Frontal cortex (tissue), 4 donors: ENCODE measurements at places on chromosomes 16 and 17. TPM values are rescaled to one million over a fixed set of nuclear protein-coding genes. Genes with fewer than 3 reads are reported as not detected.

DNA sequence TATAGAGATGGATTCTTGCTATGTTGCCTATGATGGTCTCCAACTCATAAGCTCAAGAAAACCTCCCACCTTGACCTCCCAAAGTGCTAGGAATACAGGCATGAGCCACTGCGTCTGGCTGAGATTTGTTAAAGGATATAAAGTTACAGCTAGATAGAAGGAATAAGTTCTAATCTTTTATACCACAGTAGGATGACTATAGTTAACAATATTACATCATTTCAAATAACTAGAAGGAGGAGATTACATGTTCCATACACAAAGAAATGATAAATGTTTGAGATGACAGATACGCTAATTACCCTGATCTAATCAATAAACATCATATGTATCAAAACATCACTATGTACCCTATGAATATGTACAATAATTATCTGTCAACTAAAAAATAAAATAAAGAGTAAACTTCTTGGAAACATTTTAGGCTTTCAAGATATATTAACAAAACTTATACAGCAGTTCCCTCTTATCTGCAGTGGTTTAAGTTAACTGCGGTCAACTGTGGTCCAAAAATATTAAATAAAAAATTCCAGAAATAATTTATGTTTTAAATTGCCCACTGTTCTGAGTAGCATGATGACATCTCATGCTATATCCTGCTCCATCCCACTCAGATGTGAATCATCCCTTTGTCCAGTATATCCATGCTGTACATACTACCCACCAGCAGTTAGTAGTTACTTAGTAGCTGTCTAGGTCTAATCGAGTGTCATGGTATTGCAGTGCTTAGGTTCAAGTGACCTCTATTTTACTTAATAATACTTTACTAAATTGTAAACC lies 129.2 kb upstream of the NACA2 start:
- no peak for DNase-seq

DNA sequence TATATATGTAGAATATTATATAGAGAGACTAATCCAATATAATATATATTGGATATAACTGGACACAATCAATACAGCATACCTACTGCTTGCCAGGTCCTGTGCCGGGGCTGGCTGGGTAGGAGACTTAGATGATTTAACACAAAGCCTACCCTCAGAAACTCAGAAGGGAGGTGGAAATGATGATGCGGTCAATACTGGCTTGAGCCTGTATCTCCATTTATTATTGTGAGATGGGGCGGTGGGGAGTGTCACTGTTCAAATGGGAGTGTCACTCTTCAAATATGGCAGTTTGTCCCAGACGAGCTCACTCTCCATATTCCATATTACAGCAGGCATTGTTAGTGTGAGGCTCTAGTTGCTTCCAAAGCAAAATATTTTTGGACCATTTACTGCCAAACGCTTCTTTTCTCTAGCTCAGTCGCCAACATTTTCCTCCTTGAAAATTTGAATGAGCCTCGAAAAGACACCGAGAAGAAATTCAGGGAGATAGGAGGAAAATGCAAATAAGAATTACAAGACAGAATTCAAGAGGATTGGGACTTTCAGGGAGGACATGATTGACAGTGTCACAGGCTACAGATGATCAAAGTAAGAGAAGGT lies 70.7 kb downstream of the WSCD1 start:
- no peak for DNase-seq

DNA sequence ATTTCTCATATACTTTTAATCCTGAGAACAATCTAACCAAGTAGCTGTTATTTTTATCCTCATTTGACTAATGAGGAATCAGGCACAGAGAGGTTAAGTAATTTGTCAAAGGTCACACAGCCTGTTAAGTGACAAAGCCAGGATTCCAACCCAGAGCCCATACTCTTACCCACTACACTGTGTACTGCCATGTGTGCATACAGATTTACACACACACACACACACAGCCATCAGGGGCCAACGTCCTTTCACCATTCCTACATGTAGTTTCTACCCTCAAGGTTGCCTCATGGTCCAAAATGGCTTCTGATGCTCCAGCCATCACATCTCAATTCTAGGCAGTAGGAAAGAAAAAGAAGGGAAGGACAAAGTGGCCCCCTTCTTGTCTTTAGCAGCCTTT lies 22.1 kb downstream of the TMEM186 start:
- no peak for DNase-seq

- DNase-seq: no peak
Measured at GRCh38 chr17:4881761-4882555, 17.4 kb upstream of the C17orf107 start.

DNA sequence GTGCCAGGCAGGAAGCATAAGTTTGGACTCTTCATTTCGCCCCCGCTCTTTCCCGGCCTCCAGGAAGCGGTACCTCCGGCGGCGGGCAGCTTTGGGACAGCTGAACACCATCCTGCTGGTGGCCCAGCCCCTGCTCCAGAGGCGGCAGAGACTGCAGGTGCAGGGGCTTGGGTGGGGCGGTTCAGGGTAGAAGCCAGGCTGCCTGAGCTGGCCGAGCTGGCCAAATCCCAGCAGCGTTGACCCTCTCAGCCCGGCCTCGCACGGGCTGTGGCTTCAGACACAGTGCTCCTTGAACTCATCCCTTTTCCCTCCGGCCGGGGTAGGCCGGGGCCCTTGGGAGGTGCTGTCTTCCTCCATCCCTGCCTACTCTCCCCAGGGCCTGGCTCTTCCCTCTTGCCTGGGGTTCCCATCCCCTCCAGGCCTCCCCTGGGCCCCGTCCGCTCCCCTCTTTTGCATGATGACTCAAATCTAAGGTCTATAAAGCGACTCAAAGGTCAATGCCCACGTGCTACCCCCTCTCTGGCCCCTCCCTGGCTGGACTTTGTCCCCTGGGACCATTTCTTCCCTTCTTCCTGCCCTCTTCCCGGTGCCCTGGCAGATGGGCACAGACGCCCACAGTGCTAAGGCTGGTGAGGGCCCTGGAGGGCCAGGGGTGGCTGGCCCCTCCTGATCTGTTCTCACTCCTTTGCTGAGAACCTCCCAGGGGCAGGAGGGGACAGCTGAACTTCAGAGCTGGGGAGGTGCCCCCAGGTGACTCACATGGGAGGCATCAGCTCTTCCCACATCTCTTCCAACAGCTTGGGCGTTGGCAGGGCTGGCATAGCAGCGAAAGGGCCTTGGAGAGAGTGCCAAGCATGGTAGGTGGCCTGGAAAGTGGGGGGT lies 22.7 kb downstream of the MYO15B start:
- DNase-seq: no peak

DNA sequence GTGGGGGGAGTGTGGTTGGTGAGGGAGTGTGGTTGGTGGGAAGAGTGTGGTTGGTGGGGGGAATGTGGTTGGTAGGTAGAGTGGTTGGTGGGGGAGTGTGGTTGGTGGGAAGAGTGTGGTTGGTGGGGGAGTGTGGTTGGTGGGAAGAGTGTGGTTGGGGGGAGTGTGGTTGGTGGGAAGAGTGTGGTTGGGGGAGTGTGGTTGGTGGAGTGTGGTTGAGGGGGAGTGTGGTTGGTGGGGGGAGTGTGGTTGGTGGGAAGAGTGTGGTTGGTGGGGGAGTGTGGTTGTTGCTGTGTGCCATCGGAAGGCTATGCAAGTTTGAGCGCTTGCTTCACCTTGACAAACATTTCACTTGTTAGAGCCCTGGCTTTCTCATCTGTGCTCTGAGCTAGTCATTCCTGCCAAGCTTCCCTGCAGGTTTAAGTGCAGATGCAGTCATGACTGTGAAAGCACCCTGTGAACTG lies 20.1 kb downstream of the MINK1 start:
- DNase-seq: no peak

DNA sequence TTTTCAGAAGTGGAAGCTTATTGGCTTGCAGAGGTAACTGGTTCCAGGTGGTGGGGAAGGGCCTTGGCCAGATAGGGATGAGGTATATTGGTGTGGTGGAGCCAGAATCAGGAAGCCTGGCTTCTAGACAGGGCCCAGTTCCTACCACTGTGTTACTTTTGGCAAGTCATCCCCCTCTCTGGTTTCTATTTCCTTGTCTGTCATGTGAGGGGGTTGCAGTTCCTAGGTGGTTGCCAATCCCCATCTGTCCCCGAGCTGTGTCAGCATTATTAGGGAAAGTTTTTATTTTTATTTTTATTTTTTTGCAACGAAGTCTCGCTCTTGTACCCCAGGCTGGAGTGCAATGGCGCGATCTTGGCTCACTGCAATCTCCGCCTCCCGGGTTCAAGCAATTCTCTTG lies 3.0 kb downstream of the SMCR8 start:
- DNase-seq: no peak

DNA sequence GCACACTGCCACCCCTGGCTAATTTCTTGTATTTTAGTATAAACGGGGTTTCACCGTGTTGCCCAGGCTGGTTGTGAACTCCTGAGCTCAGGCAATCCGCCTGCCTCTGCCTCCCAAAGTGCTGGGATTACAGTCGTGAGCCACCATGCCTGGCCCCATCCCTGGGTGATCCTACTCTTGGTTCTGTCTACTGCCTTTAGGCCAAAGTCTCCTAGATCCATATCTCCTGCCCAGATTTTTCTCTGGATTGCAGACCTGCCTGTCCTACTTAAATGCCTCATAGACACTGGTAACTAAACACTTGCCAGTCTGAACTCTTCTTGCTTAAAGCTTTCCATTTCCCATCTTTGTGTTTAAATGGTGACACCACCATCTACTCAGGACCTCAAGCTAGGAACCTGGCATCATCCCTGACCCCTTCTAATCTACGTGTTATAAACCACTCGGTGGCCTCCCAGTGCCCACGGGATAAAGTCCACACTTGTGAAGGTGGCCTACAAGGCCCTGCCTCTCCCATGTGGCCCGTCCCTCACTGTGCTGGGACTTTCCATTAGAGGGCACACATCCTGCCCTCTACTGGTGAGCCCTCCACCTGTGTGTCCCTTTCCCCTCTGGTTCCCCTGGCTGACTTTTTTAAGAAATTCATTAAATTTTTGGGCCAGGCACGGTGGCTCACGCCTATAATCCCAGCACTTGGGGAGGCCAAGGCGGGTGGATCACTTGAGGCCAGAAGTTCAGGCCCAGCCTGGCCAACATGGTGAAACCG lies 51.1 kb downstream of the USP43 start:
- no peak for DNase-seq

DNA sequence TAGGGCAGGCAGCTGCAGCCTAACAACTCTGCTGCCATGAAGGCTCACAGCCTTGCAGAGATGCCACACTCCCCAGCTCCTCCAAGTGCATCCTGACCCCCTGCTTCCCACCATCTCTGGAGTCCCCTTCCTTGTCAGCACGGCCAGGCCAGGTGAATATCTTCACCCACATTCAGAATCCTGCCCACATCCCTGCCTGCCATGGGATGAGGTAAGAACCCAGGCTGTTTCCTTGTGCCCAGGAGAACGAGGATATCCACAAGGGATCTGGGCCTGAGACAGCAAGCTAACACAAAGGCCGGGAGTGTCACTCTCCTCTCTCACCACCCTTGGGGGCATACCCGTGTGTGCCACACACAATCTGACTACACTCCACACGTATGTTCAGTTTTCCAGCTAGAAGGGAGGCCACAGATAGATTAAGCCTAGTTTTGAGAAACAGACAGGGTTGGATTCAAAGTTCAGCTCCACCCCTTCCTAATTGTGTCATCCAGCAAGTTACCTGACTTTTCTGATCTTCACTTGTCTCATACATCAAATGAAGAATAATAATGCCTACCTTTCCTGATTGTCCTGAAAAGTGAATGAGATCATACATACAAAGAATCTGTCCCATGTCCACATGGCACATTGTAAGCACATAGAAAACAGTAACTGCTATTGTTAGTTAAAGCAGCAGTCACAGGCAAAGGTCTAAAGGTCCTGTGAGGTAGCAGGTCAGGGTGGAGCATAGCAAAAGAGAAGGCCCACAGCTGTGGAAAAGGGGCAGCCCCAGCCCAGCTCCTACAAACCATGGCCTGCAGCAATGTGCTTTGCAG lies 17.4 kb upstream of the SUPT4H1 start:
- DNase-seq: no peak

GRCh38 chr17:5976251-5976650 lies 93.9 kb upstream of the WSCD1 start:
- DNase-seq: no peak

- no peak for DNase-seq
Measured at GRCh38 chr16:349211-349610, 3.3 kb downstream of the AXIN1 start.

DNA sequence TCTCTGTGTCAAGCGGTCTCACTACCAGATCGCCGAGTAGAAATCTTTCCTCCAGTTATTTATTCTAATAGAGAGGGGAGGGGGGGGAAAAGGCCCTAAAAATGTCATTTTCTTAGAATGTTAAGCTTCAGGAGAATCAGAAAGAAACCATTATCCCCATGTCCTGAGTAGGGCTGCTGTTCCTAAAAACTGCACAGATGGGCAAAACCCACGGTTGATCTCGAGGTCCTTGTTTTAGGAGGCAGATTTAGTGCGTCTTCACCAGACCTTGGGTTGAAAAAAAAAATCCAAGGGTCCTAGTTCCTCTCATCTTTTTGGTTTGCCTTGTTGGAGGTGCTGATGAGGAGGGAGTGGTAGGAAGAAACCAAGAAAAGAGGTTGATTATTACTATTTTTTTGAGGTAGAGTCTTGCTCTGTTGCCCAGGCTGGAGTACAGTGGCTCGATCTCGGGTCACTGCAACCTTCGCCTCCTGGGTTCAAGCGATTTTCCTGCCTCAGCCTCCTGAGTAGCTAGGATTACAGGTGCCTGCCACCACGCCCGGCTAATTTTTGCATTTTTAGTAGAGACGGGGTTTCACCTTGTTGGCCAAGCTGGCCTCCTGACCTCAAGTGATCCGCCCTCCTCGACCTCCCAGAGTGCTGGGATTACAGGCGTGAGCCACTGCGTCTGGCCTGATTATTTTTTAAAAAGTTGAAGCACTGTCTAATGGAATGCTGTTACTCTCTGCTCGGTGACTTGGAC lies 1.4 kb downstream of the CBFB start:
- no peak for DNase-seq

GRCh38 chr17:11331547-11332513 lies 90.8 kb downstream of the SHISA6 start:
- DNase-seq: no peak

- no peak for DNase-seq
Measured at GRCh38 chr16:48335961-48336360, 49.3 kb downstream of the SIAH1 start.

GRCh38 chr17:19641687-19642372 lies 6.7 kb upstream of the ALDH3A2 start:
- DNase-seq: no peak

GRCh38 chr16:17289674-17290635 lies 180.8 kb downstream of the XYLT1 start:
- DNase-seq: no peak

Gene ASPA
- total RNA-seq: 0.41 TPM

Gene SGCA
- total RNA-seq: not detected

Gene HAS3
- 4.9 TPM for total RNA-seq

Gene NT5C
- 20.8 TPM for total RNA-seq

Gene C16orf92
- not detected for total RNA-seq

Gene GPR139
- 2.4 TPM for total RNA-seq

Gene ADAP2
- 4.1 TPM for total RNA-seq

Gene LAT
- total RNA-seq: 0.41 TPM
